ENCODE measurements at places on chromosomes 1 and 21.

- DNase-seq, result no peak
Observed at GRCh38 chr1:111280267-111280666, 10.4 kb upstream of the CHIA start.

GRCh38 chr1:111706921-111707320 is 32.3 kb downstream of the INKA2 start:
- DNase-seq, result no peak

- no peak for DNase-seq
Observed at GRCh38 chr1:902802-903201, 20.9 kb upstream of the SAMD11 start.

DNA sequence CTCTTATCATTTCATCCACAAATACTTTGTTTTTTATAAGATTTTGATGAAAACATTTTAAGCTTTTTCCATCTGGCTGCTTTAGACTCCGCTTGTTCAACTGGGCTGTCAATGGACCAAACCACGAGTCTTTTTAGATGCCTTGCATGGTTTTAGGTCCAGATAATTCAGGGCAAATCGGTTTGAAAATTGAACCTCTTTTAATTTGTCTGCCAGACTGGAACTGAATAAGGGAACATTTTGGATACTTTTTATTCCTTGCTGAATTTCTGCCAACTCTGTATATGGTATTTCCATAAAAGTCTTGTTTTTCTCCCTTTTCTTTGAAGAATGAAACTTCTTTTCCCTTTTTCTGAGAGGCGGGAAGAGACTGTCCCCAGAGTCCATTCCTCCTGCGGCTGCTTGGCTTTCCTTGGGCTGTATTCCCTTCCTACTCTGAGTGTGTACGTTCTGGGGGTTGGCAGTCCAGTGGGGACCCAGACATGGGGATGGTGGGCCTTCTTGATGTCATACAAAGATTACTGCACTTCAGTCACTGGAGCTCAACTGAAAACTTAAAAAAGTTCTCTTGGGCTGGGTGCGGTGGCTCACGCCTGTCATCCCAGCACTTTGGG is 46.5 kb upstream of the CNN3 start:
- DNase-seq, result no peak

DNA sequence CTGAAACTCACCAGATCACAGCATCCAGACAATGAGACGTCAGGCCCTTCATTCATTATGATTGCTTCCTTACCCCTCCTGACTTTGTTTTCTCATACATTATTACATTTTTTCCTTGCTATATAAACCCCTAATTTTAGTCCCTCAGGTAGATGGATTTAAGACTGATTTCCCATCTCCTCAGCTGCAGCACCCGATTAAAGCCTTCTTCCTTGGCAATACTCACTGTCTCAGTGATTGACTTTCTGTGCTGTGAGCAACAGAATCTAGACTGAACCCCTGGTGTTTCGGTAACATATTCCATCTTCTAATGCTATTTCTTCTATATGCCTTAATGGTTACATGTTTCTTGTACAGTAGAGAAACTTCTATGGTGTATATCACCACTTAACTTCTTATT is 30.0 kb upstream of the RGL1 start:
- no peak for DNase-seq

GRCh38 chr1:218521414-218522169 is 176.5 kb downstream of the TGFB2 start:
- DNase-seq, result no peak

- DNase-seq, result no peak
Observed at GRCh38 chr1:101128211-101128727, 102.7 kb upstream of the DPH5 start.

DNA sequence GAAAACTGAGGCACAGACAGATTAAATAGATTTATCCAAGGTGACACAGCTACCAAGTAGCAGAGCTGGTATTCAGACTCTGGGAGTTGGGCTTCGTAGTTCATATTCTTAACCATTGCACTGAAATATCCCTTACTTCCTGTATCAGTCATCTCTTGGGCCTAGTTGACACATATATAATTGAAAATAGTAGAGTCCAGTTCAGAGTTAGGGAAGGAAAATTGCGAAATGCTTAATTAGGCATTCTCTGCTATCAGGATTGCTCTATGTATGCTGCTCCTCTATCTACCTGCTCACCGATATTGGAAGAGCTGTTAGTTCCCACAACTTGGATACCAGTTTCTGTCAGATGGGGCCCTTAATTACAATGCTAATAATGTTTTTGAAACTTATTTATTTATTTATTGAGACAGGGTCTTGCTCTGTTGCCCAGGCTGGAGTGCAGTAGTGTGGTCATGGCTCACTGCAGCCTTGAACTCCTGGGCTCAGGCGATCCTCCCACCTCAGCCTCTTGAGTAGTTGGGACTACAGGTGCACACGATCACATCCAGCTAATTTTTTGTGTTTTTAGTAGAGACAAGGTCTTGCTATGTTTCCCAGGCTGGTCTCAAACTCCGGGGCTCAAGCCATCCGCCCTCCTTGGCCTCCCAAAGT is 8.2 kb downstream of the RCOR3 start:
- DNase-seq, result no peak

DNA sequence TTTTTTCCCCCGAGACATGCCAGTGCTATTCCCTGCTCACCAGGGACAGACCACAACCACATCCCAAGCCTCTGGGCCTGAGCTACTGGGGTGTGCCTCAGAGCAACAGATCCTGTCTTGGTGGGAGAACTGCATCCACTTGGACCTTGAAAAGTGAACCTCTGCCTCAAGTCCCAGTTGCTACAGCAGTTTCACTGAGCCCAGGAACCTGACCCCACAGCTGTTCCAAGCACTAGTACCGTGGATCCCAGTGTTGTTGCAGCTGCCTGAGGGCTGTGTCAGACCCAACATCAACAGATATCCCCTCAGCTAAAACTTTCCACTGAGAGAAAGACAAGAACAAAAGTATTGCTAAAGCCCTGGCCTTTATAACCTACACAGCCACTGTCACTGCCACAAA is 373.0 kb downstream of the PLPP3 start:
- no peak for DNase-seq

- DNase-seq, result no peak
Observed at GRCh38 chr1:7771823-7772299, 765 bp downstream of the VAMP3 start.

DNA sequence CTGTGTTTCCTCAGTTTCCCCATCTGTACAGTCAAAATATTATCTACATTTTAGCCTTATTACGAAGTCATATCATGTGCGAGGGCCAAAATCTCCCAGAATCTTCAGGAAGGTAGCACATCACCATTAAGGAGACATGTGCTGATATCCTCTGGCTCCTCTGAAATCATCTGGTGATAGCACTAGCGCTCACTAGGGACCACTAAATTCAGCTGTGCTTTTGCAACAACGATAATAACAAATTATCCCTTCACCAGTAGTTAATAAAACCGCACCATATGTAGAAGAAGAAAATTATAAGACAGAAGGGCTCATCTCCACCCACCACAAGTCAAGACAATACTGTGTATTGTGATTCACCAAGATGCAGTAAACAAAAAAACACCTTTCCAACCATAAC is 53.3 kb downstream of the TIAM1 start:
- no peak for DNase-seq

- DNase-seq, result no peak
Observed at GRCh38 chr1:187121661-187122060, 292.9 kb downstream of the PLA2G4A start.

- DNase-seq, result peak; percentile 26
Observed at GRCh38 chr1:21586846-21587601, 77.8 kb downstream of the ALPL start.

DNA sequence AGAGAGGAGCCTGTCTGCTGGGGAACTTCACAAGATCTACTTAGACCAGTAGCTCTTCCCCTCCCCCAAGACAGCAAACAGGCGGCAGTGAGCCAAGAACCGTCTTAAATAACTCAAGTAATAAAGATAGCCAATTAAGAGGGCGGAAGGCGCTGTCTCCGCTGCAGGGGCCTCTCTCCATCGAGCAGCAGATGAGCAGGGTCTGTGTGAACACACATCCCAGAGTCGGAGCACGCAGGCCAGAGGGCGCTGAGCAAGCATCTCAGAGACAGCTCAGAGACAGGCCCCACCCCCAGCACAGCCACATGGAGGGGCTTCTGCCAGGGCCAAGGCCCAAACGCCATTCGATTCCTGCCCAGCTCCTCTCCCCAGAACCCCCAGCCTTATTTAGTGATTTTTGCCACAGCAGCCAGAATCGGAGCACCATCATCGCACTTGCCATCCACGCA is 11.1 kb downstream of the IFFO2 start:
- DNase-seq, result no peak

DNA sequence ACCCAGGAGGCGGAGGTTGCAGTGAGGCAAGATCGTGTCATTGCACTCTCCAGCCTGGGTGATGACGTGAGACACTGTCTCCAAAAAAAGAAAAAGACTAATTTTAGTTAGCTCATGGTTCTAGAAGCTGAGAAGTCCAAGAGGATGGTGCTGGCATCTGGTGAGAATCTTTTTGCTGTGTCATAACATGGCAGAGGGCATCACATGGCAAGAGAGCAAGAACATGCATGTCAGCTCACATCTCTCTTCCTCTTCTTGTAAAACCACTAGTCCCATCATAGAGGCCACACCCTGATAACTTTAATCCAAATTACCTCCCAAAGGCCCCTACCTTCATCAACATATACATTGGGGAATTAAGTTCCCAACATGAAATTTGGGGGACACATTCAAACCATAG is 13.8 kb upstream of the CNN3 start:
- DNase-seq, result no peak

DNA sequence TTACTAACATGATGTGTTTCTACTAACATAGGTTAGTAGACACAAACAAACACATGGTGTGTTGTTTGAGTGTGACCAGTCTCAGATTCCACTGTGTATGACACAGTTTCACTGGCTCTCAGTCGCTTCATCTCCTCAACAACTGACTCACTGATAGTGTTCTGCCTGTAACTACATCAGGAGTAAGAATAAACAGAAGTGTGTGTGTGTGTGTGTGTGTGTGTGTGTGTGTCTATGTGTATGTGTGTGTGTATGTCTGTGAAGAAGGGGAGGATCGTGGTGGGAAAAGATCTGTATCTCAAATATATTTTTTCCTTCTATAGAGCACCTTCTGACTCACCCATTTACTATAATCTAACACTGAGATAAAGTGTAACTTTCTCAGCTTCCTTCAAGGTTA is 391.0 kb downstream of the PTPRC start:
- DNase-seq, result no peak

GRCh38 chr21:15719976-15720375 is 9.8 kb upstream of the USP25 start:
- DNase-seq, result no peak

- no peak for DNase-seq
Observed at GRCh38 chr21:45129189-45129923, 55.0 kb downstream of the ADARB1 start.

- no peak for DNase-seq
Observed at GRCh38 chr1:62144238-62144831, 50.3 kb upstream of the L1TD1 start.

GRCh38 chr1:27521336-27521831 is 31.4 kb upstream of the WASF2 start:
- DNase-seq, result peak; percentile 65

Data from occipital lobe (tissue), 3 donors.